ENCODE measurements at places on chromosomes 5 and 9.

GRCh38 chr5:93406971-93407401 is 174.0 kb downstream of the NR2F1-AS1 start:
- no peak for DNase-seq

DNA sequence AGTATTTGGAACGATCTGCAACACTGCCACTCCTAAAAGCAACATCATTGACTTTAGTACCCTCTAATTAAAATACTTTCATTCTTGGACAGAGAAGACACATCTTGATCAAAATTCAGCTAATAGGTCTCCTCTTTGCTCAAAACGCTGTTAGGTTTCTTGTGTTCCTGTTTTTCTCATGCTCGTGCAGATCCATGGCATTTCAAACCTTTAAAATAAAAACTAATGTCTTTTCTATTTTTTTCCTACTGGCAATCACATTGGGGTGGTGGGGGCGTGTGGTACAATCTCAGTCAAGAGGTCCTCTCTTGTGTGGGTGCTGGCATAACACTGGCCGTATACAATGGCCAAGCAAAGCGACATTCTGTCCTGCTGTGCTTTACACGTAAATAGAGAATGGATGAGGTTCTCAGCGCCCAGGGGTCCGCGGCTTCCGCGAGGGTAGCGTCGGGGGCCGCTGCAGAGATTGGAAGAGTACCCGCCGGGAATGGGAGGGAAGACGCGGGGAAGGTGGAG is 315 bp upstream of the GPR150 start:
- DNase-seq: no peak

GRCh38 chr5:30405821-30406220 is 787.7 kb upstream of the CDH6 start:
- DNase-seq: no peak

- DNase-seq: no peak
Measured at GRCh38 chr9:82456642-82457041, 468.1 kb downstream of the SPATA31D1 start.

DNA sequence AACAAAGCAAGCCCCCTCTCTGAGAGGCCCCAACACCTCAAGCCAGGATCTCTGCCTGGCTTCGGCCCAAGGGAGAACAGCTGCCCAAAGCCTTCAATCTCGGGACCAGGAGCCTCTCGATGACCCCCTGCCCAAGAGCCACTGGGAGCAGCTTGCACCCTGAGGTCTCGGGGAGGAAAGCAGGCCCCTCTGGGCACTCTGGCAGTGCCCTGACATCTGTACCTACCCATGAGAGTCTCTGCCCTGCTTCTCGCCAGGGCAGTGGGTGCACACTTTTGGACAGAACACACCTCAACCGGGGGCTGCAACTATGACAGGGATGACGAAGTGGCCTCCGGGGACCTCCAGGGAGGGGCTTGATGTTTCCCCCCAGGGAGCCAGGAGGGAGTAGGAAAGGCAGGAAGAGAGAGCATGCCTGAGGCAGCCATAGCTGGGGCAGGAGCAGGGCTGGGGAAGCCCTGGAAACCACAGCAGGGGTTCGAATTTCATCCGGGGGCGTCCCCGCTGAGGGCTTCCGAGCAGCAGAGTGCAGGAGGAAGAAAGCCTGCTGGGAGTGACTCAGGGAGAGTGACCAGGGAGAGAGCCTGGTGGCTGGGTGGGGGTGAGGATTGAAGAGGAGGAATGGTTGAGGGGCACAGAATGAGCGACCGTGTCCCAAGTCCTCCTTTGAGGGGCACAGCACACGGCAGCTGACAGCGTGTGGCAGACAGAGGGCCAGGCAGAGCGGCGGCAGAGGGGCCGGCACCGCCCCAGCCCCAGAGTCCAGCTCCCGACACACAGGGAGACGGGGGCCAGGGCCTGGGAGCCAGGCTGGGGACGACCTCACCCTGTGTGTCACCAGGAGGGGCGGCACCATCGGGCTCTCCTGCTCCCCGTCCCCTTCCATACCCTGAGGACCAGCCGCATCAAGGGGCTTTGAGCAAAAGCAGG is 1.8 kb downstream of the LPCAT1 start:
- DNase-seq: no peak

DNA sequence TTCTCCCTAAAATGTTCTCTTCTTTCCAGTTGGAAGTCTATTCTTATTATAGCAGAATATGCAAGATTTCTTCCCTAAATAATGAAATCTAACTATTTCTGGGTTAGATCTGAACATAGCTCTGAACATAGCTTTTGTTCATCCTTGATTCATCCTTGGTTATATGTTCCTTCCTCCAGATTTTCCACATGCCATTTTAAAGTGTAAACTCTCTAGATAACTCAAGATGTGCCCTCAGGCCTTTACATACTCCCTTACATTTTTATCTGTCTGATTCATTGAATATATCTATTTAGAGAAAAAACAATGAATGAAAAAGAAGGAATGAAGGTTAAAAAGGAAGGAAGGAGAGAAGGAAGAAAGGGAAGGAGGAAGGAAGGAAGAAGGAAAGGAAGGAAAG is 100.9 kb downstream of the FBXO38 start:
- DNase-seq: no peak

Data from NCI-H2029 treated with DMSO at 0.1 percent for 48 hours (cell line).